ENCODE measurements at places on chromosomes 12 and 14.

GRCh38 chr14:54975856-54976255 is 51.0 kb downstream of the WDHD1 start:
- no peak overlapping the region for H3K27ac ChIP-seq
- H3K4me3 ChIP-seq = no peak overlapping the region
- no peak for DNase-seq
- no peaks in the 10 kb centered on the region for H3K4me1 ChIP-seq
- no peaks in the 10 kb centered on the region for H3K36me3 ChIP-seq

DNA sequence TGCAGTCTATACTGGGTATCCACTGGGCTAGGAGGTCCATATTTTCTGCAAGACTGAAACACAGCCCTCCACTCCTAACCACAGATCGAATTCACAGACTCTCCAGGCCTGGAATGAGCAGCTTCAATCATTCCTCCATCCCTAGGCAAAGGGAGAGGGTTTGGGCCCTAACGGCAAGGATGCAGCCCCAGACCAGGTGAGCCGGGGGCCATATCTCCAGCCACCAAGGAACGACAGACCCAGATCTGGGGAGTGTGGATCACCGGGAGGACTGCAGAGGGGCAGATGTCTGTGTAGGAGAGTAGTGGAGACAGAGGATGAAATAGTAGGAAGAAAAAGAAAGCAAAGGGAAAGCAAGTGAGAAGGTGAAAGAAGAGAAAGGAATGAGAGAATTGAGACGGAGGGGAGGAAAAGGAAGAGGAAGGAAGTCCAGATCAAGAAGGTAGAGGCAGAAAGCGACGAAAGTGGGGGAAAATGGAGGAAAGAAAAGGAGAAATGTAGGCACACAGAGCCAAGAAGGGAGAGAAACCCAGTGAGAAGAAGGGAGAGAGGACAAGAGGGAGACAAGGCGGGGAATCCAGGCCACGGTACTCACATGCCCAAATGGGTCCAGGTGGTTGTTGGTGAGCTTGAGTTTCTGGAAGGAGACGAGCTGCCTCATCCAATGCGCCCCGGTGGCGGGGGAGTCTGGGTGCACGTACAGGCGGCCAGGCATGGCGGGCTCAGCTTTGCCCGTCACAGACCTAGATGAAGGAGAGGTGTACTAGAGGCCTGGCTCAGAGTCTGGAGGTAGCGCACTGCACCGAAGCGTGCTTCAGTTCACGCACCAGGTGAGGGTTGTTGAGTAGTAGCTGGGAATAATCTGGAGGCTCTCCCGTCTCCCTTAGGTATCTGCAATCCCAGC is 7.7 kb downstream of the TBX5 start:
- no peak overlapping the region for H3K27ac ChIP-seq
- no peak overlapping the region for H3K4me3 ChIP-seq
- no peaks in the 10 kb centered on the region for H3K36me3 ChIP-seq
- H3K4me1 ChIP-seq = no peaks in the 10 kb centered on the region
- DNase-seq = no peak
- H3K27me3 ChIP-seq = peaks cover 93% of the 10 kb centered on the region

GRCh38 chr12:4817880-4818279 is 91.8 kb upstream of the KCNA1 start:
- no peak for DNase-seq
- H3K4me3 ChIP-seq = peak overlapping the region; percentile 2
- no peaks in the 10 kb centered on the region for H3K4me1 ChIP-seq
- H3K36me3 ChIP-seq = no peaks in the 10 kb centered on the region
- H3K27ac ChIP-seq = no peak overlapping the region

DNA sequence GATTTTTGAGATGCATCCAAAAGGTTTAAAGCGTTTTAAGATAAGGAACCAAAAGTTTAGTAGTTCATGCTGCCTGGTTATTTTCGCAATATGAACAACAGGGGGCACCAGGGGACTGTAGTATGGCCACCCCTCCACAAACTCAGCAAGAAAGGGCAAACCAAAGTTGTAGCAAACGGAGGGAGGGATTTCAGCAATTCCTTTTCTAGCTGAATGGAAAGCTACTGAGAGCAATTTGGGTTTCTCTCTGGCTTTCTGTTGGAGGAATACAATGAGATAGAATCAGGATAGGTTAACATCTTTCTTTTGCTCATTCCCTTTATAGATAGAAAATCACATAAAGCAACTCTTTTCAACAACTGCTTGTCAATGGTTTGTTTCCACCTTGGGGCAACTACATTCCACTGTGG is 62.5 kb downstream of the DRAM1 start:
- H3K27me3 ChIP-seq = no peaks in the 10 kb centered on the region
- no peak overlapping the region for H3K4me3 ChIP-seq
- H3K27ac ChIP-seq = peak overlapping the region; percentile 90
- DNase-seq = no peak
- H3K4me1 ChIP-seq = no peaks in the 10 kb centered on the region
- H3K36me3 ChIP-seq = no peaks in the 10 kb centered on the region

- no peaks in the 10 kb centered on the region for H3K4me1 ChIP-seq
- no peaks in the 10 kb centered on the region for H3K27me3 ChIP-seq
- H3K4me3 ChIP-seq = no peak overlapping the region
- H3K27ac ChIP-seq = no peak overlapping the region
- H3K36me3 ChIP-seq = no peaks in the 10 kb centered on the region
These were observed 128.4 kb upstream of the SSTR1 start for GRCh38 chr14:38079268-38079667.

GRCh38 chr14:70642303-70643235 is 853 bp downstream of the TTC9 start:
- H3K4me3 ChIP-seq = peak overlapping the region; percentile 56
- DNase-seq = no peak
- H3K36me3 ChIP-seq = no peaks in the 10 kb centered on the region

DNA sequence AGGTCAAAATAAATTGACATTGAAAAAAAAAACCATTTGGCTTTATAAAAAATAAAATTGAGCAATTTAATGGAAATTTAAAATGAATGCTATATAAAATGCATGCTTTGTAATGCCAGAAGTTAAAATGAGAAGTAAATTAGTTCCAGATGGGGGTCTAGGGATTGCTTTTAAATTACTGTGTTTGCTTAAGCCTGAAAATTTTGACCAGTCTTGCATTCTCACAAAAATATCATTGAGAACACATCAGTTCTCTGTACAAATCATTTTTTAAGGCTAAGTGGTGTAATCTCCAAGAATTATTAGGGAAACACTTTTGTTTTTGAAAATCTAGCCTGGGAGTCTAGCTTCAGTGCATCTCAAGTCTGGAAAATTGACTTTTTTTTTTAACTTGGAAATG is 90.7 kb downstream of the RERG start:
- H3K4me1 ChIP-seq = no peaks in the 10 kb centered on the region
- H3K36me3 ChIP-seq = no peaks in the 10 kb centered on the region
- H3K27me3 ChIP-seq = no peaks in the 10 kb centered on the region
- H3K4me3 ChIP-seq = no peak overlapping the region

- no peak for DNase-seq
- no peak overlapping the region for H3K4me3 ChIP-seq
- H3K36me3 ChIP-seq = no peaks in the 10 kb centered on the region
- H3K27me3 ChIP-seq = no peaks in the 10 kb centered on the region
- H3K27ac ChIP-seq = no peak overlapping the region
- no peaks in the 10 kb centered on the region for H3K4me1 ChIP-seq
These were observed 58.0 kb upstream of the LRFN5 start for GRCh38 chr14:41548666-41549065.

- DNase-seq = no peak
- H3K27me3 ChIP-seq = no peaks in the 10 kb centered on the region
- no peak overlapping the region for H3K27ac ChIP-seq
These were observed 276.3 kb upstream of the FAR2 start for GRCh38 chr12:28872654-28873268.

GRCh38 chr14:67526676-67527459 is 6.2 kb upstream of the PLEKHH1 start:
- no peaks in the 10 kb centered on the region for H3K27me3 ChIP-seq
- H3K36me3 ChIP-seq = no peaks in the 10 kb centered on the region
- no peak overlapping the region for H3K27ac ChIP-seq
- H3K4me1 ChIP-seq = no peaks in the 10 kb centered on the region

DNA sequence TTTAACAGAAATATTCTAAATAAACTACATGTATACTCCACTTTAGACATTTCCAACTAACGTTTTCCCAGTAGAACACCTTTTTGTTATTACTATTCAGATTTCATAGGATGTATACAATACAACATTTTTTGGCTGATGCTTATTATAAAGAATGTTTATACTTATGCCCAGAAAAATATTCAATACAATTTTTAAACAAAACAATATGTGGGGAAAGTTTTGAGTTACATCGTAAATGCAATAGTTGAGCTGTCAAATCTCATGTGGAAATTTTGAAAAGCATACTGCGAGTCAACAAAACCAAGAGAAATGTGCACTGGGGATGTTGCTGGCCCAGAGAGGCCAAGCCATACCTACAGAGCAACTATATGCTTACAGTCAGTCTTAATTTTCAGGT is 18.2 kb upstream of the MON2 start:
- H3K4me3 ChIP-seq = no peak overlapping the region
- H3K36me3 ChIP-seq = no peaks in the 10 kb centered on the region
- DNase-seq = no peak
- H3K4me1 ChIP-seq = no peaks in the 10 kb centered on the region

GRCh38 chr12:48001505-48002413 is 2.5 kb downstream of the COL2A1 start:
- H3K4me1 ChIP-seq = peaks cover 13% of the 10 kb centered on the region
- DNase-seq = peak; percentile 49
- H3K36me3 ChIP-seq = no peaks in the 10 kb centered on the region
- H3K27me3 ChIP-seq = peaks cover 35% of the 10 kb centered on the region
- peak overlapping the region; percentile 71 for H3K4me3 ChIP-seq
- peak overlapping the region; percentile 50 for H3K27ac ChIP-seq

- H3K27me3 ChIP-seq = no peaks in the 10 kb centered on the region
- H3K4me3 ChIP-seq = no peak overlapping the region
- no peaks in the 10 kb centered on the region for H3K36me3 ChIP-seq
- H3K4me1 ChIP-seq = no peaks in the 10 kb centered on the region
- no peak overlapping the region for H3K27ac ChIP-seq
These were observed 144.6 kb downstream of the ATP23 start for GRCh38 chr12:58086006-58086405.

DNA sequence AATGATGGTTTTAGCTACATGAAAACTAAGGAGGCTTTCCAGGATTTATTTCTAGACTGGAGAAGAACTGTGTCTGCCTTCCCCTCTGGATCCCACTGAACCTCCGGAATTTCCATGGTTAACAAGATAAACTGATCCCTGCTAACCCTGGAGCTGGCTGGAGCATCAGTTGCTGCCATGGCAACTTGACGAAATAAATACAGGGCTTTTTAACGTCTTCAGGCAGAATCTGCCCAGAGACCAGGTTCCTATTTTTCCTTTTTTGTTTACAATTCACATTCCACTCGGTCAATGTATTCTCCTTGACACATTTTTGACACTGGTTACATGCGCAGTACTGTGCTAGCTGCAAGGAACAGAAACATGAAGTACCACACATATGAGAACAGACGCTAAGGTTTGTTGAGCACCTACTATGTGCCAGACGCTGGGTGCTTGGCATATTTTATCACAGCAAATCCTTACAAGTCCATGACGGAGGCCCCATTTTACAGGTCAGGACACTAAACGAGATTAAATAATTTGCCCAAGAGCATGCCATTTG is 1.7 kb downstream of the C14orf132 start:
- H3K27ac ChIP-seq = no peak overlapping the region
- DNase-seq = no peak
- no peaks in the 10 kb centered on the region for H3K27me3 ChIP-seq
- H3K4me1 ChIP-seq = no peaks in the 10 kb centered on the region
- no peaks in the 10 kb centered on the region for H3K36me3 ChIP-seq

GRCh38 chr14:54356172-54356571 is 40.6 kb upstream of the CDKN3 start:
- DNase-seq = no peak
- no peaks in the 10 kb centered on the region for H3K27me3 ChIP-seq
- no peaks in the 10 kb centered on the region for H3K4me1 ChIP-seq
- no peak overlapping the region for H3K4me3 ChIP-seq

GRCh38 chr14:65169351-65169750 is 67.0 kb upstream of the MAX start:
- H3K4me3 ChIP-seq = no peak overlapping the region
- no peaks in the 10 kb centered on the region for H3K27me3 ChIP-seq
- no peak overlapping the region for H3K27ac ChIP-seq
- H3K4me1 ChIP-seq = no peaks in the 10 kb centered on the region

DNA sequence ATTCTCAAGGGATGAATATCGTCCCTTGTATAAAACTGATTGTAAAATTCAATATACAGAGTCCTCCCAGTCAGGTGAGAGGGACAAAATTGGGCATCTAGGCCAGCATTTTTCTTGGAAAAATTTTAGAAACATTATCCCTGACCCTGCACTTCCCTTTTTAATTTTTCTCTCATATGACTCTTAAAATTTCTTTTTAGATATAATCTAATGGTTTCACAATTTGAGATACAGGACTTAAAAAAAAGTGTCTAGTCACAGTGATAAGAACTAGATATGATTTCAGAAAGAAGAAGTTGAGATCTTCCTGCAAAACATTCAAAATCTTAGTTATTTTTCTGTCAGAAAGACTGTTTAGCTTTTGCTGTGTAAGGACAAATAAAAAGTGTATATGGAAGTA is 270.8 kb upstream of the PPFIA2 start:
- no peaks in the 10 kb centered on the region for H3K27me3 ChIP-seq
- H3K27ac ChIP-seq = no peak overlapping the region

DNA sequence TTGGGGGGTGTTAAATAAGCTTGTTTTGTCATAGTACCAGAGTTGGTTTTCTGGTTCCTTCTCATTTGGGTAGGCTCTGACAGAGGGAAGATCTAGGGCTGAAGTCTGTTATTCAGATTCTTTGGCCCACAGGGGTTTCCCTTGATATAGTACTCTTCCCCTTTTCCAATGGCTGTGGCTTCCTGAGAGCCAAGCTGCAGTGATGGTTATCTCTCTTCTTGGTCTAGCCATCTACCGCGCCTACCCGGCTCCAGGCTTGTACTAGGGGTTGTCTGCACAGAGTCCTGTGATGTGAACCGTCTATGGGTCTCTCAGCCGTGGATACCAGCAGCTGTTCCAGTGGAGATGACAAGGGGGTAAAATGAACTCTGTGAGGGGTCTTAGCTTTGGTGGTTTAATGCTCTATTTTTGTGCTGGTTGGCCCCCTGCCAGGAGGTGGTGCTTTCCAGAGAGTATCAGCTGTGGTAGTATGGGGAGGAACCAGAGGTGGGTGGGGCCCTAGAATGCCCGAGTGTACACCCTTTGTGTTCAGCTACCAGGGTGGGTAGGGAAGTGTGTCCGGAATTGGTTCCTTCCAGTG is 209.7 kb downstream of the GPHN start:
- H3K27ac ChIP-seq = no peak overlapping the region
- H3K4me3 ChIP-seq = no peak overlapping the region

- DNase-seq = no peak
- no peak overlapping the region for H3K4me3 ChIP-seq
- peak overlapping the region; percentile 23 for H3K27ac ChIP-seq
- no peaks in the 10 kb centered on the region for H3K4me1 ChIP-seq
- H3K27me3 ChIP-seq = no peaks in the 10 kb centered on the region
These were observed 32.1 kb downstream of the DEPDC4 start for GRCh38 chr12:100234591-100235304.

Measured in breast epithelium (tissue), 4 donors.